ENCODE measurements at places on chromosomes 7 and 10.

DNA sequence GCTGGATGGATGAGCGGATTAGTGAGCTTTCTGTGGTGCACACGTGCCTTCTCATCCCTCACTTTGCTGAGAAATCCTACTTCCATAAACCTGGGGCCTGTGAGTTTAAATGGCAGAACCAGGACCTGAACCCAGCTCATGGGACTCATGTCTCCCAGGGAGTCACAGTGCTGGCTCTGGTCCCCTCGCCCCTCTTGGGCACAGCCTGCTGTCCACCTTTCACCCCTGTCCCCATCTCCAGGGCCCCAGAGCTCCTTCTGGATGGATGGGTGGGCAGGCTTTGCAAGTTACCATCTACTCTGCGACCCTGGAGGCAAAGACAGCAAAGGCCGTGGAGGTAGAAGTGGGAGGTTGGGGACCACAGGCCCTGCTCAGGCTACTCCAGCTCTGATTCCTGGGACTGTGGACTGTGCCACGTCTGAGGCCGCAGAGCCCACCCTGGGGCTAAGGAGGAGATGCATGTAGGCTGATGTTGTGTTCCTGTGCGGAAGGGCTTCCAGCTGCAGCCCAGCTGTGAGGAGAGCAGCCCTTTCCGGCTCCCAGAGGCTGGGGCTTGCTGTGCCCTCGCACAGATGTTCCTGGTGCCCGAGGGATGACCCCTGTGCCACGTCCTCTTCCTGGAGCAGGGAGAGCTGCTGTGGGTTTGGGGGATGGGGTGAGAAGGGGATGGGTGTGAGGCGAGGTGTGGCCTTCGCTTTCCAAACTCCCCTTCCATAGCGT is 40.3 kb downstream of the PRF1 start:
- no peak for DNase-seq

- DNase-seq, result no peak
Observed at GRCh38 chr7:45160417-45160881, 2.9 kb downstream of the RAMP3 start.

DNA sequence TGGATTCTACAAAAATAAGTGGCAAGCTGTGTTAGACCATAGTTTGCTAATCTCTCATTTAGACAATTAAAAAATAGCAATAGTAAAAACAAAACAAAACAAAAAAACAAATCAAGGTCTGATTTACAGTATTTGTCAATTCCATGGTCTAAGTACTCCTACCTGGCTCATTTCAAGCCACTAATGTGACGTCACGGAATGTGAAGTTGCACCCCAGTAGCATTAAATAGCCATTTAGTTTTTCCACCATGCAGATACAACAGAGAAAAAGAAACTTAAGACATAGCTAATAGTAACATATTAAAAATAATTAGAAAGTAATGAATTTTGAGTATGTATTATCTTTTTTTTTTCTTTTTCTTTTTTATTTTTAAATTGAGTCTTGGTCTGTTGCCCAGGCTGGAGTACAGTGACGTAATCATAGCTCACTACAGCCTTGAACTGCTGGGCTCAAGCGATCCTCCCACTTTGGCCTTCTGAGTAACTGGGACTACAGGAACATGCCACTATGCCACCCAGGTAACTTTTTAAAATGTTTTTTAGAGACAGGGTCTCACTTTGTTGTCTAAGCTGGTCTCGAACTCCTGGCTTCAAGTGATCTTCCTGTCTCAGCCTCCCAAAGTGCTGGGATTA is 101.2 kb downstream of the MKX start:
- no peak for DNase-seq

DNA sequence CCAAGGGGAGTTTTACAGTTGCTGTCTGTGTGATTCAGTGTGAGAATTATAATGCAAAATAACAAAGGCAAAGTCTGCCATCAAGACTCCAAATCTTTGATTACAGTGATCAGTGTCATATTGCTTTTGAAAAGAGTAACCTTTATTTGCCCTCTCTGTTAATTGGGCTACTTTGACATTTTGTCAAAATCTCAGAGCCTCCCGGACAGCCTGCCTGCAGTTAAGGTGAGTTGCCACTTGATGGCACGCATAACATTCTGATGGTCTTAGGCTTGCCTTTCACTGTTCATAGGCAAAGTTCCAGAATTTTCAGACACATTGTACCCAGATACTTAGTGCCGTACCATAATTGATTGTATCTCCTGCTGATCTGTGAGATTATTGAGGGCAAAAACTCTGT is 253.5 kb downstream of the ABCA13 start:
- DNase-seq, result no peak

- DNase-seq, result peak; percentile 46
Observed at GRCh38 chr10:3095373-3096139, 28.2 kb downstream of the PFKP start.

DNA sequence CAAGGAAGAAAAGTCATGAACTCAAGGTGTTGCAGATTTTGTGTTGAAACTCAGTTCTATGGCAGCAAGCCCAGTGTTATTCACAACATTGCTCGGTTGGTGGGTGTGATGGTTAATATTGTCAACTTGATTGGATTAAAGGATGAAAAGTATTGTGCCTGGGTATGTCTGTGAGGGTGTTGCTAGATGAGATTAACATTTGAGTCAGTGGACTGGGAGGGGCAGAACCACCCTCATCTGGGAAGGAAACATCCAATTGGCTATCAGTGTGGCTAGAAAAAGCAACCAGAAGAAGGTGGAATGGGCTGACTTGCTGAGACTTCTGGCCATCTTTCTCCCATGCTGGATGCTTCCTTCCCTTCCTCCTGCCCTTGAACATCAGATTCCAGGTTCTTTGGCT is 353.2 kb downstream of the ADRA2A start:
- DNase-seq, result no peak

- DNase-seq, result no peak
Observed at GRCh38 chr7:17680026-17680425, 260.3 kb downstream of the SNX13 start.

- no peak for DNase-seq
Observed at GRCh38 chr7:6167004-6167551, 105.3 kb downstream of the CYTH3 start.

GRCh38 chr7:74365322-74366022 is 76.3 kb downstream of the CLIP2 start:
- DNase-seq, result no peak

DNA sequence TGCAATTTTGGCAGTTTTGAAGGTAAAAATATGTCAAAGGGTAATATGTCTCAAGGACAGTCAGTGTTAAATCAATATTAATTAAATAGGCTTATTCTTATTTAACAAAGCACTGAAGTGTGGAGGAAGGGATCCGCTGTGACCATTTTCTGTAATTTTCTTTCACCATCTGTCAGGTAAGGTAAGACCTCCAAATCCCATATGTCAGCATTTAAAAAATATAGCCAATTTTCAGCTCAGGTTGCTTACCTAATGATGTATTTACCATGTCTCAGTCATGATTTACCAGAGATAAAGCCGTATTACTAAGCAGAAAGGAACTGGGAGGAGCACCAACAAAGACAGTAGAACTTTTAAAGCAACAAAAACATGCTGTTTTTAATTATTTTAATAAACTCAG is 683.9 kb downstream of the CCSER2 start:
- no peak for DNase-seq

DNA sequence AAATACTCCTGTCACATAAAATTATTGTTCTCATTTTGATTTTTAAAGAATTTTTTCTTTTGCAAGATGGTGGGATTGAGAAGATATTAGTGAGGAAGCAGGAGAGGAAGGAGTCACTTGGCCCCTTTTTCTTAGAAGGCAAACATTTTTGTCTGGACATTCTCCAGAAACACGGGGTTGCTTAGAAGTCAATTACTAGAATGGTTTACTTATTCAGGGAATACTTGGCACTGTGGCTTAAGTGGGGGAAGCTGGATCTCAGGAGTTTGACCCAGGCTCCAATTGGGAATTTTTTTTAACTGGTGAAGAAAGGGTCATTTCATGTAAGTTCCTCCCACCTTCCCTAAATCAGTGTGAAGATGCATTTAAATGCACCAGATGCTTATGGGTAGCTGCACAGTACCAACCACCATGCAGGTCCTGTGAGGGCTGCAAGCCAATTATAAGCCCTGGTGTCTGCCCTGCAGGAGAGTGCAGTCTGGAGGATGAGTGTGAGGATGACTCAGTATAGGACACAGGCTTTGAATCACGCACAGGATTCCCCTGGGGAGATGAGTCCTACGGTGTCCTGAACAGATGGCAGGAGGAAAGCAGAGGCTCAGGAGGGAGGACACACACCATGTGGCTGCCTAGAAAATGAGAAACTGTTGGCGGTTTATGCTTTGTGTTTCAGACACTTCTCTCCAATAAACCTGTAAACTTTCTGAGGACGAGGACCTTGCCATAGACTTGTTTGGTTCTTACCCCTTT is 299.1 kb downstream of the PLXNA4 start:
- DNase-seq, result no peak

- peak; percentile 51 for DNase-seq
Observed at GRCh38 chr7:36670585-36671431, 53.5 kb downstream of the AOAH start.

DNA sequence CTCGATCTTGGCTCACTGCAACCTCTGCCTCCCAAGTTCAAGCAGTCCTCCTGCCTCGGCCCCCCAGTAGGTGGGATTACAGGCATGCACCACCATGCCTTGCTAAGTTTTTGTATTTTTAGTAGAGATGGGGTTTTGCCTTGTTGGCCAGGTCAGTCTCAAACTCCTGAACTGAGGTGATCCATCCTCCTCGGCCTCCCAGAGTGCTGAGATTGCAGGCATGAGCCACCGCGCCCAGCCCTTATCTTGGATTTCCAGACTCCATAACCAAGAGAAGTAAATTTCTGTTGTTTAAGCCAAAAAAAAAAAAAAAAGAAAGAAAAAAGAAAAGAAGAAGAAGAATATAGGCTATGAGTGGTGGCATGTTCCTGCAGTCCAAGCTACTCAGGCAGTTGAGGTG is 53.3 kb upstream of the RABGEF1 start:
- no peak for DNase-seq

DNA sequence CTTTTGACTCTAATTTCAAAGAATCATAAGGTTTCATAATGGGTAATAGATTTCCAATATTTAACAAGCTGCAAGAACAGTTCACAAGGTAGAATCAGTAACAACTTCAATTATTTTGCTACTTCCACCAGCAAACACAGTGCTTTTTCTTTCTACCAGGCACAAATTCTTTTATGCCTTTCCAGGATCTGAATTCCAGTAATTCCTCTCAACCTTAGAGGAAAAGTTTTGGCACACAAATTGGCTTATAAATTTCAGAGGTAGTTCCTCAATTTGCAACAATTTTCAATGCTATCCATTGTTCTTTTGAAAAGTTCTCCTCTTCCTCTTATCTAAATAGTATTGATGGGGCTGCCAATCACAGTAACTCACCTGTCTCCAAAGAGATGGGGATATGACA is 665.4 kb upstream of the PHF14 start:
- no peak for DNase-seq

- no peak for DNase-seq
Observed at GRCh38 chr7:115749924-115750323, 280.6 kb downstream of the TFEC start.

DNA sequence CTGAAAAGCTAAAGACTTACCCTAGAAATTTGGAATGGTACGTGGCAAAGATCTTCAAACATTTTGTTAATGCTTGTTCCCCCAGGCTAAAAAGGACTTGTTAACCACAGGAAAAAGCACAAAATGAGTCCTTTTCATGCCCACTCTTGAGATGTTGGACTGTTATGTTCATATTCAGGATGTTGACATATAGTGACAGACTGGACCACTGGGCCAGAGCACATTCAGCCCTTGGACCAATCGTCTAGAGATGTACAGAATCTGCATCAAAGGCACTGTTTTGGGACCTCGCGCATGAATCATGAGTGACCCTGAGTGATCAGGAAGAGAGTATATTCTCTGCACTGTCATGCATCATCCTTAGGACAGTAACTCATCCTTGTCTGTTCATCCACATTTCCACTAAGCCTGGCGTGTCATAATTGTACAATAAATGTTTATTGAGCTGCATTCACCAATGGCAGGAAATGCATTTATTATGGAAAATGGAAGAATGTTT is 25.3 kb downstream of the TARP start:
- no peak for DNase-seq

DNA sequence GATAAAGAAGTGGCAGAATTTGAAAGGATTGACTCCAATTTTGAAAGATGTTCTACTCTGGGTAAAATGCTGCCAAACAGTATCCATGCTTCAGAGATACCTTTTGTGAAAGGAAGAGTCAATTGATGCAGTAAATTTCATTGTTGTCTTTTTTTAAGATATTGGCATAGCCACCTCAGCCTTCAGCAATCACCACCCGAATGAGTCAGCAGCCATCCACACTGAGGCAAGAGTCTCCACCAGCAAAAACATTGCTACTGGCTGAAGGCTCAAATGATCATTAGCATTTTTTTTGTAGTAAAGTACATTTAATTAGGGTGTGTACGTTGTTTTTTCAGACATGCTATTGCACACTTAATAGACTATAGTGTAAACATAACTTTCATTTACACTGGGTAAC is 31.7 kb upstream of the CYP26C1 start:
- no peak for DNase-seq

GRCh38 chr10:122487174-122487765 is 25.9 kb downstream of the HTRA1 start:
- no peak for DNase-seq

DNA sequence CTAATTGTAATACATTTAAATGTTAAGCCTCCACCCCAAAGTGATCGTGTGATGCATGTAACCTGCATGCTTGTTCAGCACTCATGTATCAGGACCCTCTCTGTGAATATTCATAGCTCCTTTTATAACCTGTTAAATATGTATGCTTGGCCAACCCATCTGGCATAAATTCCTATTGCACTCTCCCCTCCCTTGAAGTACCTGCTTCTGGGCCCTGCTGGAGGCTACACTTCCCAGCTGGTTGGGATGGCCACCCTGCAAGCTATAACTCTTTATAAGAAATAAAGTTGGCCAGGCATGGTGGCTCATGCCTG is 149.7 kb downstream of the SH2D4B start:
- DNase-seq, result no peak

GRCh38 chr7:44476313-44476712 is 14.1 kb downstream of the NUDCD3 start:
- DNase-seq, result no peak

GRCh38 chr7:20790375-20790774 is 3.7 kb upstream of the SP8 start:
- no peak for DNase-seq

DNA sequence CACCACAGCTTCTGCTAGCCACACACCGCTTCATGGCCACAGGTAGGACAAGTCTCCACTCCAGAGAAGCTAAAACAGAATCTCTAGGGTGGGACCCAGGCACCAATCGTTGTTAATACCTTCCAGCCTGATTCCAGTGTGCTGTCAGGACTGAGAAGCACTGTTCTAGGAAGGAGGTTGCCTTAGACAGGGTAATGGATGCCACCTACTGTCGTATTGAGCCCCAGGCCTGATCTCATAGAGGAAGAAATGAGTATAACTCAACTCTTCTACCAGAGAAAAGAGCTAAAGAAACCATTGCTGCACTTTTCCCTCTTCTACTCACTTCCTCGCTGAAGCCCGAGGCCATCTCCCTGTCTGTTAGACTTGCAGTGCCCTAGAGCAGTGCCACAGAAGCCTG is 31.8 kb downstream of the CNNM1 start:
- DNase-seq, result no peak

GRCh38 chr10:7445474-7446185 is 34.8 kb upstream of the SFMBT2 start:
- DNase-seq, result no peak
